Motor neuron (in vitro differentiated cells): ENCODE measurements at places on chromosomes 5 and 9. TPM values are rescaled to one million over a fixed set of nuclear protein-coding genes. Genes with fewer than 3 reads are reported as not detected.

Gene FBXO10
- 9.8 and 11.0 TPM in 2 replicates for total RNA-seq

Gene SUSD3
- total RNA-seq, result not detected in 2 replicates

DNA sequence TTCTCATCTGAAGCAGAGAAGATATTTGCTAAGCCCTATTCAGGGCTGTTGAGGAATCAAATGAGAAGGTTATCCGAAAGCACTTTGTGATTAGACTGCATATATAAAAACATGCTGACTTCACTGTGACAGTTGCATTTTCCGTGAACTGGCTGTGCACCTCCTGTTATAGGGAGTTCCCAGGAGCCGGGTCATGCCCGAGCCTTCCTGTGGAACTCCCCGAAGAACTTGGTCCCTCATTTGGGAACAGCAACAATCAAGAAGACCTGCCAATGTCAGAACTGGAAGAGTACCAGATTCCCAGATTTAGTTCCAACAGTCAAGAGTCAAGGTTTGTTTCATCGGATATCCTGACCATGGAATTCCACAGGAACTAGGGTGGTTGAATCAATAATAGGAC, 130.4 kb upstream of the RAI14 start:
- ATAC-seq, result no peak

GRCh38 chr5:151684690-151685361, 1.9 kb downstream of the SPARC start:
- peak; percentile 45 for ATAC-seq
